D721Med (cell line): ENCODE measurements at places on chromosomes 4 and X.

DNA sequence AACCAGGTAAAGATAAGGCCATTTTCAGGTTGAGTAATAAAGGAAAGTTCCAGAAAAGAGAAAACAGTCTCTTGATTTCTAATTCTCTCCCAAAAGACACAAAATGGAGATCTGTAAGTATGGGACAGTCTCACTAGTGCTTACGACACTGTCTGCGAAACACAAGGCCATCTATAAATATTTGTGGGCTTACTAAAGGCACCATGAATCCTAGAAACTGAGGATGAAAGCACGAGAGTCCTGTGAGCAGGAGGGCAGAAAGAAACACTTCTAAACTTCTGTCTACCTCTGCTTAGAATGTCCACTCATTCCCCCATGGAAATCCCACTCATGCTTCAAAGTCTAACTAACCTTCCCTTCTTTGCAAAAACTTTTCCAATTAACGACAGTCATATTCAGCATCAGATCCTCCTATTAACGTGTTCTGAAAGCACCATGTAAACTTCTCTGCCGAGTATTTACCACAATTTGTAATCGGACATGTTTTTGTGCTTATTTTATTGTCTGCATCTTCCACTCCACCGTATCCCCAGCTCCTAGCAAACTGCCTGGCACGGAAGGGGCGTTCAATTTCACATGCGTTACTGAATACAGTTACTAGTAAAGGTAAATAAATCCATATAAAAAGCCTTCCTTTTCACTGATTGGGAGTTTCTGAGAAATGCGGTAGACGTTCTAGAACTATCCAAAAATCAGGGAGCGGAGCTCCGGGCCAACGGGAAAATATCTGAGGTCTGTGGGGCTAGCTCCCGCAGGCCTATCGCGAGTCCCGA is 665 bp downstream of the PSMD10 start:
- no peak for DNase-seq

GRCh38 chr4:141037446-141037845 is 95.8 kb downstream of the RNF150 start:
- DNase-seq: no peak

DNA sequence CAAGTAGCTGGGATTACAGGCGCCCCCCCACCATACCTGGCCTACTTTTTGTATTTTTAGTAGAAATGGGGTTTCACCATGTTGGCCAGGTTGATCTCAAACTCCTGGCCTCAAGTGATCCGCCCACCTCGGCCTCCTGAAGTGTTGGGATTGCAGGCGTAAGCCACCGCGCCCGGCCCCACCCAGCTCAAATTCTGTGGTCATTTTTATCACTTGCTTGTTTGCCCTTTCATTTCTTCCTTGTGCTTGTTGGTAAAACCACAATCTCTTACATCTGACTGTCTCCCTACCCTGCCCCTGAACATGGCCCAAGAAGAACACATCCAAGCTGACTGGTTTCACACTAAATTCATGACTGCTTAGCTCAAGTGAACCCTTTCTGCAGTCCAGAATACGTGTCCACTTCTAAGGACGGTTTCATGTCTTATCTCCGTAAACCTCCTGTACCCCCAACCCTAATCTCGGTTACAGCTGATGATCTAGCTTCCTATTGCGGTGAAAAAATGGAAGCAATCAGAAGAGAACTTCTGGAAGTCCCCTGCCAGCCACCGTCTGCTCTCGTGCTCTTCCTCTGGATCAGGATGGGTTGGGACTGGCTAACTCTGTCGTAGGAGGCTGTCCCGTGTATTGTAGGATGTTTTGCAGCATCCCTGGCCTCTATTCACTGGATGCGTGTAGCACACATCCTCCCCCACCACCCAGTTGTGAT is 5.4 kb upstream of the RS1 start:
- DNase-seq: no peak

GRCh38 chr4:168811786-168812651 is 198.0 kb downstream of the CBR4 start:
- DNase-seq: no peak

DNA sequence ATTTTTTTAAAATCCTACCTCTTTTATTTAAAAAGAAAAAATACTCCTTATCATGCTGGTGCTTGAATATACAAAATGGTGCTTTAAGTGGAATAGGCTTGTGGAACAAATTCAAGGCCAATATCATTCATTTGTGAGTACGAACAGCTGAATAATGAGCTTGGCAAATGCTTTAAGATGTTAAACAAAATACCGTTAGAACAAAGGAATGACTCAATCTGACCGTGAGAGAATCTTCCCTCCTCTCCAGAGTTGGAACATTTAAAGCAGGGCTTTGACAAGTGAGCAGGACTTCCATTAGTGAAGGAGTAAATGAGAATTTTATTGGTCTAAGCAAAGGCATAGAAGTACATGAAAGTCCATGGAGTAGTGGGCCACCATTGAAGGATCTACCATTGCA is 74.5 kb downstream of the DCLK2 start:
- DNase-seq: no peak

DNA sequence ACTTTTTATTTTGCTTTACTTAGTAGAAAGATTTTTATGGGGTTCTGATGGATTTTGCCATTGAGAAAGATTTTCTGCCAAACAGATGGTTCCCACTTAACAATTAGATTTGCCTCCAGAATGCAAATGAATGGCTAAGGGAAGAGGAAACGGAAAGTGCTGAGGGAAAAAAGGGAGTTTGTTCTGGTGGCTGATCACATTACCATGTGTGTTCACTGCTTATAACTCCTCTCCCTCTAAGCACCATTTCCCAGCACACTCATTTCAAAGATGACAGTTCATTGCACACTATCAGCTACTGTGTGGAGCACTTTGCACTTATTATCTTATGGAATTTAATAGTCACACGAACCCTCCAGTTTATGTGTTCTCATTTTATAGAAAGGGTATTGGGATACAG is 68.0 kb upstream of the GRID2 start:
- DNase-seq: no peak

- DNase-seq: no peak
These were observed 77.3 kb upstream of the TMEM47 start for GRCh38 chrX:34734383-34734782.

DNA sequence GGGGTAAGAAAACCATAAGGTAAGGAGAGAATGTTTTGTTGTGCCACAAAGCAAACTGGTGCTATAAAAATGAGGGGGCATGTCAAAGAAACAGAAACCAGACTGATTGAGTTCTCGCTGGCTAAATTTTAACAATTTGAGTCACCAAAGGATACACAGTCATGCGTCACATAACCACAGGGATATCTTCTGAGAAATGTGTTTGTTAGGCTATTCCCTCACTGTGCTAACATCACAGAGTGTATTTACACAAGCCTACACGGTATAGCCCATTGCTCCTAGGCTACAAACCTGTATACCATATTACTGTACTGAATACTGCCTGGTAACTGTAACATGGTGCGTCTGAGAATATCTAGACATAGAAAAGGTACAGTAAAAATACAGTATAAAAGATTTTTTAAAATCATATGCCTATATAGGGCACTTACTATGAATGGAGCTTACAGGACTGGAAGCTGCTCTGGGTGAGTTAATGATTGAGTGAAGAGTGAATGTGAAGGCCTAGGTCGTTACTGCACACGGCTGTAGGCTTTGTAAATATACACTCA is 50.1 kb downstream of the FBXW7 start:
- DNase-seq: no peak

DNA sequence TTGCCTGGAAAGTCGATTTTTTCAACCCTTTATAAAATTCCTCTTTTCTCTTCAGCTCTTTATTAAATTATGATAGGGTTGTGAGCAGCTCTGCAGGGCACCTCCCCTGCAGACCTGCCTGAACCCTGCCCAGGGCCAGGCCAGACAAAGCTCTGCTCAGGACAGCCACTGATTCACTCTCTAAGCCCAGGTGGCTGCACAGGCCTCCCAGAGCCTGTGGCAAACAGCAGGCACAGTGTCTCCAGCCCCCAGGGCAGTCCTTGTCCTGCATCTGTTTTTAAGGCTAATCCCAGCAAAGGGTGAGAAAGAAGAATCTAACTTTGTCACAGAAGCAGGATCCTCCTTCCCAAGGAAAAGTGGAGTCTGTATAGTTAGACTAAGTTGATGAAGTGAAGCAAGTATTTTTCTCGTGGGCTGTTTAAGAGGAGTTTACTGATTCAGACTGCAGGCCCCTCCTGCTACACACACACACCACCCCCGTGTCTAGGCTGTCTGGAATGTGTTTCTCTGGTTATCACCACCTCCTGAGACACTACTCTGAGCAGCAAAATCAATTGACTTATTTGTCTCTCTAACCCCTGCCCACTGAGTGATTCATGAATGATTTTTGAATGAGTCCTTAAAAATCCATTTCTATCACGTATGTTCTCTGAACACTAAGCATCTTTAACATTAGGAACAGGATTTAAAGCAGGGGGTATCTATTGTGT is 101.7 kb downstream of the CHIC2 start:
- no peak for DNase-seq

DNA sequence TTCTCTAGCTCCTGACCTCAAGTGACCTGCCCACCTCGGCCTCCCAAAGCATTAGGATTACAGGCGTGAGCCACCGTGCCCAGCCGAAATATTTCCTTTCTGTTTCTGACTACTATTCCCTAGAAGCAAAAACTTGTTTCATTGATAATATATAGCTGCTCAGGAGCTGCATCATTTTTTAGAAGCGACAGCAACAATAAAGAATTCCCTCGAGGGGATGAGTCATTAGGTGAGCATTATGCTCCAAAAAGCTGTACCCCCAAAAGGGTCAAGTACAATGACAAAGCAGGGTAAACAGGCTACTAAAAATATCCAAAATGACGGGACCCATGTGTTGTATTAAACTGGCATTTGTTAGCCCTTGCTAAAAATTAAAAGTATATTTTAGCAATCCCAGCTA is 67.0 kb downstream of the RBM47 start:
- DNase-seq: no peak

GRCh38 chr4:181312066-181312465 is 931.1 kb upstream of the TENM3 start:
- DNase-seq: no peak

GRCh38 chrX:3066555-3066954 is 25.3 kb downstream of the ARSF start:
- DNase-seq: peak; percentile 19

DNA sequence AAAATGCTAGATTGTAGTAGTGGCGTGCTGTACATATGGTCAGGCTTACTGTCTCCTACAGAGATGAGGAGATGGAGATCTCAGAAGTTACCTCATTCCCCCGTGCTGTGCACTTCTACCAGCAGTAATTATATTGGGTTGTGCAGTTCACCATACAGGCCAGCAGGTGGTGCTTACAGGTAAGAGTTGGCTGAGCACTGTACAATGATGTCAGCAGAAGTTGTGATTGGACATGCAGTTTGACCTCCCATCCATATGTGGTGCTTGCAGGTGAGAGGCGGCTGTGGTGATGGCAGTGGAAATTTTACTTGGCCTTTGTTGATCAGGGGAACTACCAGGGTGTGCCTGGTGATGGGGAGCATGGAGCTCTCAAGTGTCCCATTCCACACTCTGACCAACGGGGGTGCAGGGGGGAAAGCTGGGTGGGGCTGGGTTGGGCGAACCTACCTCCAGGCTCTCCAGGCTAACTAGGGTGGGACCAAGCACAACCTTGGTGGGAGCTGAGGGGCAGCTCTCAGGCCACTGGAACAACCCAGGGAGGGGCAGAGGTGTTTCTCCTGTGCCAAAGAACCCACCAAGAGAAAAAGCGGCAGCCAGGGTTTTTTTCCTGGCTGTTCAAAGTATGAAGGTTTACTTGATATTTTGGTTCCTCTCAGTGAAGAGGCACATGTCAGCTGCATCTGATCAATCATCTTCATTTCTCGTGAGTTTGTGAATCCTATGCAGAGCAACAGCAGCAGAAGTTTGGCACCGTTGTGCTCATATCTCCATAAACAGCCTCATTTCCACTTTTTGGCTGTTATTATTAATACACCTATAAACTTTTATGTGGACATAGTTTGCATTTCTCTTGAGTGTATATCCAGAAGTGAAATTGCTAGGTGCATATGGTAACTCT is 73.8 kb upstream of the FREM3 start:
- no peak for DNase-seq

GRCh38 chr4:38514465-38515146 is 149.4 kb upstream of the KLF3 start:
- no peak for DNase-seq

GRCh38 chr4:102868153-102868780 is 525 bp upstream of the CISD2 start:
- no peak for DNase-seq

DNA sequence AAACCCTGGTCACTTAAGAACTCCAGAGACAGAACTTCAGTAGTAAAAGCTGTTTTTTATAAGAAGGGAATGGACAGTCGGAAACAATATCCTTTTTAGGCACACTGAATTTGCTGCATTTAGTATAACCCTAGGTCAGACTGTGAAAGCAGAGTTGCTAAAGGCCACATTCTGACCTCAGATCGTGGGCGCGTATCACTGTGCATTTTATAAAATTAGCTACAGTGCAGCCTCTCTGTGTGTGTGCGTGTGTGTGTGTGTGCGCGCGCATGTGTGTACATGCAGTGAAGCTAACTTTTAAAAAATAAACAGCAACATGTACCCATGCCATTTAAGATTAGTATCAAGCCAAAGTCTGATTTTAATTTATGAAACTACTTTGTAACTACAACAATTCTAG is 8.0 kb downstream of the ZNF827 start:
- no peak for DNase-seq
